ENCODE measurements at places on chromosomes 5 and 9.

DNA sequence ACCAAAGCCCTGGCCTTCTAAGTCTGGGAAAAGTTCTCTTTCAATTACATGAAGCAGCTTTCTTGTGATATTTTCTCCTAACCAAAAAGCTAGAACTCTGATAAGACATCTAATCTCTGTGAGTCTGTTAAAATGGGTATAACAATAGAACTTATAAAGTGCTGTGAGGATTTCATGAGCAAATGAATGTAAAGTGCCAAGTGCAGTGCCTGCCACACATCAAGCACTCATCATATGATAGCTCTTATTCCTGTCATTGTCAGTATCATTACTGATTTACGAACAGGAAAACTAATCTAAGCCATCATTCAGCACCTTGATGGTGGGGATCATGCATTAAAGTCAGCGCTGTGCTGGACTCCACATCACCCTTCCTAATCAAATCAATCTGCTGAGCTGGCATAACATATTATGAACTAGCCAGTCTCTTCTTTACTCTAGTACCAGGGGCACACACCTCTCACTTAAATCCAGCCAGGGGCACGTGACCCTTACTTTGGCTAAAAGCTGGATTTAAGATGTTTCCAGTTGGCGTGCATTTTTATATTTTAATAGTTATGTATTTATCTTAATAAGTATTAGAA, 37.3 kb downstream of the YIPF5 start:
- no peak for DNase-seq

DNA sequence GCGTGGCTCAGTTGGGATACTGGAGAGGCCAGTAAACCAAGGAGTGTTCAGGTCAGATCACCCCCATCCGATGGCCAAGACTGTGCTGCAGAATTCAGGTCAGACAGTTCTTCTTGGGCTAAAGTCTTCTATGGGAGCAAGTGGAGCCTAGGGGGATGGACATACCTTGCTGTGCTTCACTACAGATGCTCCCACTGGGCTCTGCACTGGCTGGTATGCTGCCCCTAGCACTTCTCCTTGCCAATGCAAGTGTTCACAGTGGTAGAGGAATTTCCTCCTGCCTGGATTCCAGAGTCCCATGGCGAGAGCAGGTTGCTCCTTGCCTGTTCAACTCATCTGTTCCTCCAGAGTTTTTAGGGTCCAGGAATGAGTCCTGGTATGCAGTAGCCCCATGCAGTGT, 134.2 kb upstream of the EDIL3 start:
- DNase-seq = no peak

DNA sequence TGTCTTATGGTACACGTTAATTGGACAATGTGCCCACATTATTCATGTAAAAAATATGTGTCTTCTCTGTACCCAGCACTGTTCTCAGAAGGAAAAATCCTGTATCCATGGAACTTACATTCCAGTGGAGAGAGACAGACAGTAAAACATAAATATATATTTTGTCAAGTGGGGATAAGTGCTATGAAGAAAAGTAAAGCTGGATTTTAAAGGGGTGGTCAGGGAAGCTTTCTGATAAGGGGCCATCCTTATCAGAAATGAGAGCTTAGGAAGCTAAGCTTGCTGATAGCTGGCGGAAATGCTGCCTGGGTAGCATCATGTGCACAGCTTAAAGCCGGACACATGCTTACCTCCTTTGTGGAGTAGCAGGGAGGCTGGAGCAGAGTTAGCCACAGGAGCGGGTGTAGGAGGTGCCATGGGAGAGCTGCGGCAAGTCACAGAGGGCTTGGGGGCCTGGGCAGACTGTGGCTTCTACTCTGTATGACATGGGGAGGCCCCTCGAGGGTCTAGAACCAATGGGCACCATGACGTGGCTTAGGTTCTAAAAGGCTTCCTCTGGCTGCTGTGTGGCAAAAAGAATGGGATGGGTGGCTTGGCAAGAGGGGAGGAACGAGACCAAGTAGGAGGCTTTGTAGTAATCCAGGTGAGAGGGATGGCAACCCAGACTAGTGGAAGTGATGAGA, 141.7 kb downstream of the FGF1 start:
- DNase-seq = no peak

GRCh38 chr9:1879501-1879900, 135.6 kb upstream of the SMARCA2 start:
- DNase-seq = no peak

GRCh38 chr5:8788246-8788645, 757.6 kb downstream of the SEMA5A start:
- DNase-seq = no peak
